MCF 10A (cell line): ENCODE measurements at places on chromosomes 16 and 17. TPM values are rescaled to one million over a fixed set of nuclear protein-coding genes. Genes with fewer than 3 reads are reported as not detected.

Gene DPEP3
- total RNA-seq: not detected in 2 replicates

Gene CMTM1
- 2.1 and 4.8 TPM in 2 replicates for total RNA-seq

Gene VAT1L
- 0.88 and 1.1 TPM in 2 replicates for total RNA-seq

Gene FSCN2
- total RNA-seq: 0.37 TPM in 1 of 2 replicates, not detected in the other

Gene IL17C
- total RNA-seq: not detected in 2 replicates

Gene CES1
- not detected in 2 replicates for total RNA-seq

Gene GAA
- 26.0 and 31.3 TPM in 2 replicates for total RNA-seq

Gene CHST6
- total RNA-seq: 0.16 and 0.42 TPM in 2 replicates

Gene DNAI2
- total RNA-seq: not detected in 2 replicates

Gene EFTUD2
- total RNA-seq: 119 and 125 TPM in 2 replicates

Gene GSDMA
- 0.61 and 0.77 TPM in 2 replicates for total RNA-seq

Gene VASN
- total RNA-seq: 4.0 and 7.1 TPM in 2 replicates

Gene KRTAP1-5
- not detected in 2 replicates for total RNA-seq

Gene EME2
- 20.6 TPM in 2 replicates for total RNA-seq

Gene NOTUM
- not detected in 2 replicates for total RNA-seq

Gene CA7
- not detected in 2 replicates for total RNA-seq

Gene CIBAR2
- not detected in 2 replicates for total RNA-seq

Gene LGALS9B
- not detected in 2 replicates for total RNA-seq
